ENCODE measurements at places on chromosomes 6 and 20. TPM values are rescaled to one million over a fixed set of nuclear protein-coding genes. Genes with fewer than 3 reads are reported as not detected.

The COL9A1 gene
- total RNA-seq: not detected

The HDGFL1 gene
- not detected for total RNA-seq

DNA sequence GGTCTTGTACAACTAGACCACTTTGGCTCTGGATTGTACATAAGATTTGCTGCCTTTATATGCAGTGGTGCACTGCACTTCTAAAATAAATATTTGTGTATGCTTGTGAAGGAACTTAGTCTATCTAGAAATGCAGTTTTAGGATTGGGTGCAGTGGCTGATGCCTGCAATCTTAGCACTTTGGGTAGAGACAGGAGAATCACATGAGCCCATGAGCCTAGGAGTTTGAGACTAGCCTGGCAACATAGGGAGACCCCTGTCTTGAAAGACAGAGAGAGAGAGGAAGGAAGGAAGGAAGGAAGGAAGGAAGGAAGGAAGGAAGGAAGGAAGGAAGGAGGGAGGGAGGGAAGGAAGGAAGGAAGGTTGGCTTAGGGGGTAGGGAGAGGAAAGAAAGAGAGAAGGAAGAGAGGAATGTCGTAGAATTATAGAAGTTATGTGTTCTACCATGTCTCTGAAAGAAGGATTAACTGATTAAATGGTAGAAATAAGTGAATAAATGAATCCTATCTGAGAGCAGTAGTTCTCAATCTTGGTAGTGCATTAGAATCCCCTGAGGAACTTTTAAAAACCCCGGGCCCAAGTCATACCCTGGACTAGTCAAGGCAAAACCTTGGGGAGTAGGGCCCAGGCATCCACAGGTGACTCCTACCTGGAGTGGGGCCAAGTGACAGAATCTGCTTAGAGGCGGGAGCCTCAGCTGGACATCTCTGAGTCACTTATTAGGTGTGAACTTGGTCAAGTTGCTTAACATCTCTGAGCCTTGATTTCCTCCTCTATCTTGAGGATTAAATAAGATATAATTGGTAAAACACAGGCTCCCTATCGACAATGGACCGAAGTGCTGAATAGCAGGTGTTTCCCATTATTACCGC, 130.3 kb downstream of the ZNF217 start:
- H3K27ac ChIP-seq: no peak overlapping the region
- no peaks in the 10 kb centered on the region for H3K36me3 ChIP-seq
- no peaks in the 10 kb centered on the region for H3K27me3 ChIP-seq
- H3K4me3 ChIP-seq: no peak overlapping the region
- no peaks in the 10 kb centered on the region for H3K4me1 ChIP-seq

DNA sequence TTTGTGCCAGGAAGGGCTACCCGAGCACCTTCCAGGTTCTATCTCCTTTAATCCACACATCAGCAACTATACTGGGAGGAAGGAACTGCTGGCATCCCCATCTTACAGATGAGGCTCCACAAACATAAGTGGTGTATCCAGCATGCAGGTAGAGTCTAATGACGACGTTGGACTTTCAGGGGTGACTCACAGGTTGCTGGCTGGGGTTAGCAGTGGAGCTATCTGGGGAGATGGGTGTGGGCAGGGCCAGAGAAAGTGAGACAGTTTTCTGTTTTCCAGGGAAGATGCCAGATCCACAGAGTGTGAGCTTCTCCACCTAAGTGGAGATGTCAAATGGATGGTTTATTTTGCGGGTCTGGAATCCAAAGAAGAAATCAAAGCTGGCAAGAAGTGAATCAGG, 31.8 kb downstream of the CDH22 start:
- H3K27me3 ChIP-seq: peaks cover 2% of the 10 kb centered on the region
- H3K36me3 ChIP-seq: no peaks in the 10 kb centered on the region
- no peak for DNase-seq
- no peak overlapping the region for H3K27ac ChIP-seq

GRCh38 chr6:79377047-79377446, 142.6 kb upstream of the HMGN3 start:
- H3K4me3 ChIP-seq: no peak overlapping the region
- no peaks in the 10 kb centered on the region for H3K36me3 ChIP-seq
- no peak for DNase-seq
- H3K4me1 ChIP-seq: no peaks in the 10 kb centered on the region
- no peak overlapping the region for H3K27ac ChIP-seq

GRCh38 chr6:30200551-30201281, 12.5 kb downstream of the TRIM26 start:
- H3K36me3 ChIP-seq: peaks cover 18% of the 10 kb centered on the region
- no peak for DNase-seq
- H3K27me3 ChIP-seq: no peaks in the 10 kb centered on the region
- peak overlapping the region; percentile 72 for H3K27ac ChIP-seq
- peaks cover 6% of the 10 kb centered on the region for H3K4me1 ChIP-seq

GRCh38 chr6:85747666-85748065, 105.0 kb upstream of the SYNCRIP start:
- no peaks in the 10 kb centered on the region for H3K4me1 ChIP-seq
- no peak for DNase-seq
- H3K4me3 ChIP-seq: no peak overlapping the region
- no peaks in the 10 kb centered on the region for H3K27me3 ChIP-seq

DNA sequence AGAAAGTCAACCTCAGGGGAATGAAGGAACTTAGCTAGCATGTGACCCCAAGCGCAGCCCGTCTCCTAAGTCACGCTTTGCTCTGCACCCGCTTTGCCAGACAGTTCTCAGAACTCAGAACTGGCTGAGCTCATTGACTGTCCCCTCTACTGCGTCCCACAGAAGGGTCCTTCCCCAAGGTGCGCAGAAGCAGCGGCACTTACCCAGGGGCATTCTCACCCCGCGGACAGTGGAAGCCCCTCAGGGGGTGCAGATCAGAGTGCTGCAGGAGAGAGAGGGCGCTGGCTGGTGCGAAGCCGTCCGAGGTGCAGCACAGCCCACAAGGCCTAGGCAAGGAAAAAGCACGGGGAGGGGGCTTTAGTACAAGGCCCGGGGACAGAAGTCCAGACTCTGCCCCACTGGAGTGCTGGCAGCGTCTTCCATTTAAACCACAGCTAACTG, 807 bp downstream of the SNHG17 start:
- peaks cover 32% of the 10 kb centered on the region for H3K36me3 ChIP-seq
- H3K27me3 ChIP-seq: no peaks in the 10 kb centered on the region
- H3K27ac ChIP-seq: peak overlapping the region; percentile 81
- H3K4me3 ChIP-seq: peak overlapping the region; percentile 91
- DNase-seq: peak; percentile 46

DNA sequence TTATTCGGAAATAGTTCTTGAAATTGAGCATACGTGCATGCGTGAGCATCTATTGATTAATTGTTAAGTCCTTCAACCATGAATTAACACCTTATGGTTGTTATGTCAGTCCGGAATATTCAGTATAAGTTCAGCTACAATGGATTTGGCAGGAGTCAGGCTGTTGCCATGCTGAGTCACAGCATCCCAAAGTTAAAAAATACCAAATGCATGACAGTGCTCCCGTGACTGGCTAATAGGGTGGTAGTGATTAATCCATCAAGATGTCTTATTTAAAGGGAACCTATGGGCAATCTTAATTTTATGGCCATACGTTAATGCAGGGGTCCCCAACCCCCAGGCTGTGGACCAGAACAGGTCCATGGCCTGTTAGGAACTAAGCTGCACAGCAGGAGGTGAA, 10.5 kb downstream of the RAE1 start:
- H3K4me1 ChIP-seq: no peaks in the 10 kb centered on the region
- H3K27me3 ChIP-seq: no peaks in the 10 kb centered on the region
- no peak overlapping the region for H3K27ac ChIP-seq
- H3K4me3 ChIP-seq: no peak overlapping the region
- no peak for DNase-seq

- no peaks in the 10 kb centered on the region for H3K4me1 ChIP-seq
- no peak overlapping the region for H3K27ac ChIP-seq
- no peaks in the 10 kb centered on the region for H3K27me3 ChIP-seq
Observed at GRCh38 chr6:90326404-90327057, 29.9 kb upstream of the BACH2 start.

DNA sequence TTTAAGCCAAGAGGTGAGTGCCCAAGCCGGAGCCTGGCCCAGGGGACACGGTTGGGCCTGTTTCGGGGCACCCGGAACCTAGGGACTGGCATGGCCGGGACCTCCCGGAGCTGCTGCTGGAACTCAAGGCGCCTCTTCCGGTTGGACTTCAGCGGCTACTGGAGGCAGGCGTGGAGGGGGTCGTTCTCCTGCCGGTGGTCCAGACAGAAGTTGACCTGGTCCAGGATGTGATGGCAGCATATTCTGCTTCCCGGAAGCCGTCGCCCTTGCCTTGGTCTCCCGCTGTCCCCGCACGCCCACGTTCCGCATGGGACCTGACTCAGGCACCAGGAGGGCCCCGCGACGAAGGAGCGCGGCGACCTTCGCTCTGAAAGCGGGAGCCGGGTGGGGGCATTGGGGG, 240.8 kb downstream of the FOXA2 start:
- H3K4me3 ChIP-seq: no peak overlapping the region
- H3K27ac ChIP-seq: no peak overlapping the region
- H3K36me3 ChIP-seq: no peaks in the 10 kb centered on the region

GRCh38 chr6:37919417-37920157, 100.1 kb downstream of the ZFAND3 start:
- H3K36me3 ChIP-seq: no peaks in the 10 kb centered on the region
- no peak overlapping the region for H3K4me3 ChIP-seq
- H3K27ac ChIP-seq: no peak overlapping the region
- no peaks in the 10 kb centered on the region for H3K27me3 ChIP-seq
- peaks cover 2% of the 10 kb centered on the region for H3K4me1 ChIP-seq

GRCh38 chr20:25288291-25289181, 40.7 kb downstream of the PYGB start:
- H3K36me3 ChIP-seq: peaks cover 21% of the 10 kb centered on the region
- no peaks in the 10 kb centered on the region for H3K27me3 ChIP-seq
- H3K27ac ChIP-seq: no peak overlapping the region
- no peak for DNase-seq
- no peaks in the 10 kb centered on the region for H3K4me1 ChIP-seq
- no peak overlapping the region for H3K4me3 ChIP-seq

- H3K4me3 ChIP-seq: no peak overlapping the region
- no peaks in the 10 kb centered on the region for H3K36me3 ChIP-seq
- no peaks in the 10 kb centered on the region for H3K4me1 ChIP-seq
- no peaks in the 10 kb centered on the region for H3K27me3 ChIP-seq
- no peak overlapping the region for H3K27ac ChIP-seq
Observed at GRCh38 chr20:19832875-19833274, 74.8 kb downstream of the RIN2 start.

All from liver (tissue), 10 donors.